Large intestine (tissue), 12 donors: ENCODE measurements at places on chromosomes 5 and 9. TPM values are rescaled to one million over a fixed set of nuclear protein-coding genes. Genes with fewer than 3 reads are reported as not detected.

- DNase-seq, result peak; percentile 34
Measured at GRCh38 chr9:87324613-87325194, 173.0 kb upstream of the DAPK1 start.

GRCh38 chr5:43730832-43731342 is 127.9 kb downstream of the NNT start:
- DNase-seq, result no peak

- no peak for DNase-seq
Measured at GRCh38 chr5:108545301-108545700, 163.4 kb upstream of the FBXL17 start.

DNA sequence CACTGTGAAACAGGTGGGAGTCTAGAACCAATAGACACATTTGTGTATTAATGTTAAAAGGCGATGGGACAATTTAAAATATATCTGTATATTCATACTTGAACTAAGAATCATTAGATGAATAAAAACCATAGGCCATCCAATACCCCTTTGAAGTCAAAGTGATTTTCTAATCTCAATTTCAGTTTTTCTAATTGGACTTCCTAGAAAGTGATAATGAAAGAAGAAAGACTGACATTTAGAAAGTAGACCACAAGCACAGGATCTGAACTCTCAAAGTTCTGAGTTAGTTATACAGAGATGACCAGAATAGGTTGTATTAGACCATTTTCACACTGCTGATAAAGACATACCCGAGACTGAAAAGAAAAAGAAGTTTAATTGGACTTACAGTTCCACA is 412.8 kb upstream of the PIK3R1 start:
- DNase-seq, result no peak

- no peak for DNase-seq
Measured at GRCh38 chr5:109319351-109319750, 90.4 kb downstream of the PJA2 start.

DNA sequence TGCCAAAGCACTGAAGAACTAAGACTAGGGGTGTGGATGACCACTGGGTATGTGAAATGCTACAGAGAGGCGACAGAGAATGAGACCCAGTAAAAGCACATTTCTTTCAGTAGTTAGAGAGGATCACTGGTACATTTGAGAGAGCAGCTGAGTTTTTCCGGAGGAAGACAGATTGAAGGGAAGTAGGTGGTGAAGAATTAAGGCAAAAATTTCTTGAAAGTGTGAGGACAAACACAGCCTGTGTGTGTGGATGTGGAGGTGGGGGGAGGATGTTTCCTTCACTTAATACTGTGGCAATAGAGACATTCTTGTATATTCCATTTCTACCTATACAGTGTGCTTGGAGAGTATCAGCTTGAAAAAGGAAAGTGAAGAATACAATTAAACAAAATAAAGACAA is 871.2 kb upstream of the DMAC1 start:
- DNase-seq, result no peak

DNA sequence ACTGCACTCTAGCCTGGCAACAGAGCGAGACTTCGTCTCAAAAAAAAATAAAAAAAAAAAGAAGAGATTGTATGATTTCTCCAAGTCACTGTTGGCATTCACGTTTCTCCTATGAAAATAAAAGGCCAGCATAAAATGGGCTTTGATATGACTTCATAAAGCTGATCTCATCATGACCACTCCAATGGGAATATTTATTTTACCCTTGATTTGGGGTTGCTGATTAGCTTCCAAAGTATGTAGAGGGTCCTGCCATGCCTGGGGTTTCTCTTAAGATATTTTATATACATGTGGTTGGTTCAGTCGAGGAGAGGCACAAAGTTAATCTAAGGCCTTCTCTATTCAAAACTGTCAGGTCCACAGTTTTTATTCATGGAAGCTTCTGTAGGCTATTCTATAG is 247.0 kb upstream of the TNC start:
- DNase-seq, result no peak

DNA sequence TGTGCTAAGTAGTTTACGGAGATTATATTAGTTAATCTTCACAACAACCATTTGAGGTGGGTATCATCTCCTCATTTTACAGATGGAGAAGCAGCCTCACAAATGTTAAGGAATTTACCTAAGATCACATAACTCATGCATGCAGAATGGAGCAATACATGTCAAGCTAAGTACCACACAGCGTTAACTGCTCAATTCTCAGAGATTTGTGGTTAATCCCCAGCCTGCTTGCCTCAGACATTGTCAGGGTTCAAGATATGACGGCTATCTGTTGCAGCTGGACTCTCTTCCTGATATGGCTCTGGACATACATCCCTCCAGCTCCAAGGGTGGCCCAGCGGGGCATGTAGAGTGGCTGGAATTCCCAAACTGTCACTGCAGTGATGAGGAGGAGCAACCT is 7.3 kb upstream of the ZNF346 start:
- no peak for DNase-seq

DNA sequence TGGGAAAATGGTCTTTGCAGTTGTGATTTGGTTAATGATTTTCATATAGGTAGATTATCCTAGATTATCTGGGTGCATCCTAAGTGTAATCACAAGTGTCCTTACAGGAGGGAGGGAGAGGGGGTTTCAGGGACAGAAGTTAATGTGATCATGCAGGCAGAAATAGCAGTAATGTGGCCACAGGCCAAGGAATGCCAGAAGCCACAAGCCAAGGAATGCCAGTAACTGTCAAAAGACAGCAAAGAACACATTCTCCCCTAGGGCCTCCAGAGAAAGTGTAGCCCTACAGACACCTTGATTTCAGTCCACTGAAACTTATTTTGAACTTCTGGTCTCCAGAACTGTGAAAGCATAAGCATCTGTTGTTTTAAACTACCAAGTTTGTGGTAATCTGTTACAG is 2074.5 kb downstream of the MAT2B start:
- DNase-seq, result no peak

- no peak for DNase-seq
Measured at GRCh38 chr9:97666907-97667686, 30.0 kb downstream of the XPA start.

- peak; percentile 44 for DNase-seq
Measured at GRCh38 chr5:14326035-14326903, 183.1 kb downstream of the TRIO start.

DNA sequence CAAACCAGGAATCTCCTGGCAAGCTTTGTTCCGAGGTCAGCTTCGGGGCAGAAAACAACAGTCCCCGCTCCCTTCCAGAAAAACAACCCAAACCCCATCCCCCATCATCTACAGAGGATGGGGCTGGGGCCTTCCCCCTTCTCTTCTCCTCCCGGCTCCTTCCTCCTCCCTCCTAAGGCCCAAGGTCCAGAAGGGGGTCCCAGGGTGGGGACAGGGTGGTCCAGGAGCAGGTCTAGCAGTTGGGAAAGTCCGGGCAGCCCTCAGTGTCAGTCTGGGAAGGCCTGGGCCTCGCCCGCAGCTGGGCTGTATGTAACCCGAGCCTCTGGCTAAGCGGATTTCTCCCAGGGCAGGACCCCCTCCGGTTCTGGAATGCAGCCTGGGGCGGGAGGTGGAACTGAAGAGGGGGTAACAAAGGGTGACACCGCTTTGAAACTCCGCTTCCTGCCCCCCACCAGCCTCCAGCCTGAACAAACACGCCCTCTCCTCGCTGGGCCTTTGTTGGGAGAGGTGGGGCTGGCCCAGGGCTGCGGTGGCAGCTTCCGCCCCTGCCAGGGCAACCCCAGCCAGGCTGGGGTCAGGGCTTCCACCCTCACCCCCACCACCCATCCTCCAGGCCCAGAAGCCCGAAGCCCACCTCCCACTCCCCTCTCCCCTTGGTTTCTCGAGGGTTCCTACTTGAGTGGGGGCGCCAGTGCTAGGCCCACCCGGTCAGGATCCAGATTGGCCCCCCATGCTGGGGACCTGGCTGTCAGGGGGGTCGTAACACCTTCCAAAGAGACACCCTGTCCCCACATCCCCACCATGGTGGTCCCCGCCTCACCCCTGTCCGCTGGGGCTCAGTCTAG is 63.5 kb downstream of the C9orf50 start:
- DNase-seq, result peak; percentile 63

DNA sequence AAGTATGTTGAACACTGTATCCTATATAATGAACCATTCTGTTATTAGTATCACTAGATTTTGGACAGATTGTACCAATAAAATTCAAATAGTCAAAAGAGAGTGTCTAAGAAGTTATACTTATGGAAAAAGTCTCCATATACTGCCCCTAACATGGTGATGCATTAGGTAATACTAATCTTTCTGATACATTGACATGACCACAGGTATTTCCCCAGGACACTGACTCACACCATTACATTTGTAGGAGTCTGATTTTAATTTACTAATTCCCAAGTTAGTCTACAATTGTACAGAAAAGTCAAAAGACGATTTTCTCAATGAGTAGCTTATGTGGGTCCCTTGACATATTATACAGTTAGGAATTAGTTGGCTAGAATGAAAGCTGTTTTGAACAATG is 593.8 kb downstream of the ISL1 start:
- DNase-seq, result no peak

- peak; percentile 20 for DNase-seq
Measured at GRCh38 chr5:157266286-157267007, 524 bp downstream of the CYFIP2 start.

- DNase-seq, result no peak
Measured at GRCh38 chr9:130536701-130537107, 42.7 kb upstream of the FUBP3 start.

- no peak for DNase-seq
Measured at GRCh38 chr5:109705596-109705995, 15.9 kb downstream of the MAN2A1 start.

DNA sequence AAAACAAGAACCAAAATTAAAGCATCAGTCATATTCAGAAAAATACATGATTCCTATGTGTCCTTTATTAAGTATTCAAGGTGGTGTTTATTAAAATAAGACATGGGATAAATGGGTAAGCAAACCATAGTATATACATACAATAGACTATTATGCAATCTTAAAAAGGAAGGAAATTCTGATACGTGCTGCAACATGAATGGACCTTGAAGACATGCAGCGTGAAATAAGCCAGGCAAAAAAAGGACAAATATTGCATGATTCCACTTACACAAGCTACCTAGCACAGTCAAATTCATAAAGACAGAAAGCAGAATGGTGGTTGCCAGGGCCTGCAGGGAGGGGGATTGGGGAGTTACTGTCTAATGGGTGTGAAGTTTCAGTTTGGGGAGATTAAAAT is 127.7 kb downstream of the DMAC1 start:
- DNase-seq, result no peak

- DNase-seq, result no peak
Measured at GRCh38 chr9:131676431-131676972, 63.4 kb downstream of the RAPGEF1 start.

- DNase-seq, result no peak
Measured at GRCh38 chr5:58988938-58989337, 406.1 kb downstream of the RAB3C start.

- DNase-seq, result no peak
Measured at GRCh38 chr9:135939351-135940265, 21.6 kb downstream of the UBAC1 start.

DNA sequence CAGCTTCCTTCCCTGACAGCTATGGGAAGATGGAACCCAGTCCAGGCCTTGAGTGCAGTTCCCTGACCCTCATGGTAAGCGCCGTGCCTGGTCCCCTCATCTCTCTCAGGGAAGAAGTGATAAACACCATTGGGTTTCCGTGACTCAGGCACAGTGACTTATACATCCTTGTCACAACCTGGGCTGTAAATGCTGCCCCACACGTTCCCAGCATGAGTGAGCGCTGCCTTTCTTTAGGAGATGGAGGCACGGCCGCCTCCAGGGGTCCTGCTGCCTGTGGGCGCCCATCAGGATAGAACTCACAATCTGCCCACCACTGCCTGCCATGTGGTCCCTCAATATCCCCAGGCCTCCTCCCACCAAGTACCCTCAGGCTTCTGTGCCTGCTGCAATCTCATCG is 8.3 kb upstream of the NKD2 start:
- no peak for DNase-seq

- no peak for DNase-seq
Measured at GRCh38 chr5:179613460-179614071, 9.9 kb downstream of the HNRNPH1 start.

- no peak for DNase-seq
Measured at GRCh38 chr9:137455359-137455991, 3.7 kb downstream of the NSMF start.

DNA sequence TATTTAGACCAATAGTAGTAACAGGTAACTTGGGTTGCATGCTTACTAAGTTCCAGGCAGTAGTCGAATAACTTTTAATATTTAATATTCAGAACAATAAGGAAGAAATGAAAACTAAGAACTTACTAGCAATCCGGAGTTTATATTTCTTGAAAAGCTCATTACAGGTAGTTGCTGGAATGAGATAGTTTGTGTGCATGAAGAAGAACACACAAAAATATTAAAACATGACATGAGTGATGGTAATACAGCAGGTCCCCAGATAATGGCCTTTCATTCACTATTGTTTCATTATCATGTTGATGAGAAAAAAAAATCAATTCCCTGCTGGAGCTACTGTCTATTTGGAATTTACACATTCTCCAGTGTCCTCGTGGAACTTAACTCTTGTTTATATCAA is 44.7 kb downstream of the EXOSC2 start:
- no peak for DNase-seq

DNA sequence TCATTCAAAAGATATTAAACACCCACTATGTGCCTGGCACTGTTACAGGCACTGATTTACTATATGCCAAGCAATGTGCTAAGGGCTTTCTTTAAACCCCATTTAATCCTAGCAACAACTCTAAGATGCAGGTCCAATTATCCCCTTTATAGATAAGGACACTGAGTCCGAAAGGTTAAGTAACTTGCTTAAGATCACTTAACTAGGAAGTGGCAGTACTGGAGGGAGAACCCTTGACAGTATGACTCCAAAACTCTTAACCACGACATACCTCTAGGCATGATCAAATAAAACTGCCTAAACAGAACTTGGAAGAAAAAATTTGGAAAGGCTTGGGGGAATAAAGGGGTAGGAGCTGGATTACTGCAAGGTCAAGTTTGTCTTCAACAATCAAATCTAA is 1.7 kb downstream of the RAB14 start:
- DNase-seq, result peak; percentile 47

GMCL2 gene
- 0.01 TPM for polyA plus RNA-seq

DDX4 gene
- 0.10 TPM for polyA plus RNA-seq

HTR4 gene
- 4.7 TPM for polyA plus RNA-seq

PCA3 gene
- 0.97 TPM for polyA plus RNA-seq

UBE2QL1 gene
- polyA plus RNA-seq, result 0.81 TPM

CDH12 gene
- polyA plus RNA-seq, result 1.1 TPM

FOXD4L3 gene
- 0.12 TPM for polyA plus RNA-seq
